ENCODE measurements at places on chromosomes 16 and 17.

DNA sequence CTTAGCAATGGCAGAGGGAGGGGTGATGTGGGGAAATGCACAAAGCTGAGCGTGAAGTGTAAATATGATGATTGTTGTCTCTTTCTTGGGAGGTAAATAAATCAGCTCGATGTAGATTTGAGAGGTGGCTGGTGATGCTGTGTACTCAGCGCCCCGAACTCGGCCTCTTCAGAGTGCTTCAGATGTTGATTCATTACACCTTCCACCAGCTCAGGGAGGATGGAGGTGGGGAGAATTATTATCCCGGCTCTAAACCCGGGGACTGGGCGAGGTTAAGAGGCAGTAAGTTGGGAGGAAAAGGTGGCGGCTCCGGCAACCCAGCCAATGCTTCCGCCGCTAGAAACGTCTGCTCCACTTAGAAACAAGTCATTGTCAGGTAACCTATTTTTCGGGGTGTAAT, 86.5 kb downstream of the RPA1 start:
- no peak for DNase-seq

GRCh38 chr16:12896562-12896961, 4.8 kb upstream of the SHISA9 start:
- DNase-seq = no peak

DNA sequence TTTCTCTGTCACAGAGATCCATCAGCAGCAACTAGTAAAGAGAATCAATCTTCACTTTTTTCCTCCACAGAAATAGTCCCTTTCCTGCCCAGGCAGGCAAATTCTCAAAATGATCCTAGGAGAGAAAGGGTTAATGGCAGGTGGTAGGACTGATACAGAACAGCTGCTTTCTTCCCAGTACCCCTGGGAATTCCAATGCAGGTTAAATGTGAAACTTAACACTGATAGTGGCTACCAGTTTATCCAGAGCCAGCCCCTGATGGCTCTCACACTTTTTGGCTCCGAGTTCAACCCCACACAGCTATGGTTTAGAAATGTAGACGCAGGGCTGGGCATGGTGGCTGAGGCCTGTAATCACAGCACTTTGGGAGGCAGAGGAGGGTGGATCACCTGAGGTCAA, 22.2 kb downstream of the MARVELD3 start:
- DNase-seq = no peak

DNA sequence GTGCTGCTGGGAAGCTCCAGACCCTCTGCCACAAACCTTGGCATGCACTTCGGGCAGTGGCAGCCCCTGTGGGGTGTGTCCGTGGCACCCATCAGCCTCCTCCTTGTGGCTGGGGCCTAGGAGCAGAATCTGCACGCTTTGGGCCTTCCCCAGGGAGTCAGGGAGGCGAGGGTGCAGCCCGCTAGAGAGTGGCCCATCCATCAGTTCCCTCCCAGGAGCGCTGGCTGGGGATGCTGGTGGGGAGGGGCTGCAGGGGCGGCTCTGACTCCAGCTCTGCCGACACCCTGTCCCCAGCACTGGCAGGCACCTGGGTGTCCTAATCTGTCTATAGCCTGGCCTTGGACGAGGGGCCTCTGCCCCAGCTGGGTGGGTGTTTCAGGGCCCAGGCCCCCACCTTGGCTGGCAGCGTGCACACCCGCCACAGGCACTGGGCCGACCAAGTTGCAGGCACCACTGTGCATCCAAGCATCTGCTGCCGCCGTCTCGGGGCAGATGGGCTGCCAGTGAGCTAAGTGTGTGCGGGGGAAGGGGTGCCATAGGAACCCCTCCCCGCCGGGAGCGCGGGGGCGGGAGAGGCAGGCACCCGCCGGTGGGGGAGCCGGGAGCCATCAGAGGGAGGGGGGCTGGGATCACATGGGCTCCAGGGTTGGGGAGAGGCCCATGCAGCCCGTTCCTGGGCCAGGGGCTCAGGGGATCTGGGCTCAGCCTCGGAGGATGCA, 30.2 kb downstream of the ENDOV start:
- DNase-seq = no peak

DNA sequence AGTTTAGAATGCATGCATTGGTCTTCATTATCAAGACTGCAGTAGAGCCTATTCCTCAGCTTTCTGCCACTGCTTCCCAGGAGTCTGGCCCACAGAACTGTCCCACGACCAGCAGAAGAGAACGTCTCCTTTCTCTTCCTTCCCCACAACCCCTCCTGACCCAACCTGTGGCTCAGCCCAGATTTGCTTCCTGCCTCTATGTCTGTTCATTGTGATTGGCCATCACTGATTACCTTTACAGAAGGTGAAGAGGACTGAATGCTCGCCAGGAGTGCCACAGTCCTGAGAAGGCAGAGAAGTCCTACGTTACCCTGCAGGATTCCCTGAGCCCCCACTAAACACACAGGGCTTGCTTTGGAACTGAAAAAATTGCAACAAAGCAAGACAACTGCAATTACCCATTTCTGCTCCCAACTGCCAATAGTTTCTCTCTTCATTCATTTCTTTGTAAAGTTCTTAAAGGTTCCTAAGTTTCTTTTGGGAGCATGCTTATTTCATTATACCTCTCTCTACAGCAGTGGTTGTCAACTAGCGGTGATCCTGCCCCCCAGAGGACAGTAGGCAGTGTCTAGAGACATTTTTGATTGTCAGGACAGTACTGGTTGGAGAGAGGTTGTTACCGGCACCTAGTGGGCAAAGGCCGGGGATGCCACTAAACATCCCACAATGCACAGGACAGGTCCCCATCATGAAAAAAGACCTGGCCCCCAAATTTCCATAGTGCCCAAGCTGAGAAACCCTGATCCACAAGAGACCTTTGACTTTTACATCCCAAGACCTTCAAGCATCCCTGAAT, 4.5 kb upstream of the NAT9 start:
- DNase-seq = peak; percentile 28

GRCh38 chr17:9140550-9141424, 119.5 kb downstream of the NTN1 start:
- DNase-seq = no peak

DNA sequence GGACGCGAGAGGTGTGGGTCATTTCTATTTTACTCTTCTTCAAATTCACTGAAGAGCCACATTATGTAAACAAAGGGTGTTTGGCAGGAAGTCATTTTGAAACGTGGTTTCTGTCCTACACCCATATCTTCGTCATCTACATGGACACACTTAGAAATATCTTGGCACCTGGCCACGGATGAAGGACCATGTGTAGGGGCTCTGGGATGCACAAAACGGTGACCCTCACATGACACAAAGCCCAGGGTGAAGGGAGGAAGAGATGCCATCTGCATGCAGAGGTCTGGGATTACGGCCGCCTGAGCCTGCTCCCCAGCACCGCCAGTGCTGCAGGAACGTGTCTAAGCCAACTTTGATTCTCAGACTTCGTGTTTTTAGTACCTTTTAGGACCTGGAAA, 130.2 kb upstream of the CHMP6 start:
- DNase-seq = no peak

GRCh38 chr17:64428406-64428805, 20.5 kb upstream of the MILR1 start:
- DNase-seq = no peak

GRCh38 chr17:19387921-19388521, 1.0 kb upstream of the MFAP4 start:
- DNase-seq = no peak

- no peak for DNase-seq
These were observed 729 bp downstream of the DDX28 start for GRCh38 chr16:68022278-68022727.

GRCh38 chr17:78532922-78533640, 44.1 kb downstream of the DNAH17 start:
- no peak for DNase-seq

DNA sequence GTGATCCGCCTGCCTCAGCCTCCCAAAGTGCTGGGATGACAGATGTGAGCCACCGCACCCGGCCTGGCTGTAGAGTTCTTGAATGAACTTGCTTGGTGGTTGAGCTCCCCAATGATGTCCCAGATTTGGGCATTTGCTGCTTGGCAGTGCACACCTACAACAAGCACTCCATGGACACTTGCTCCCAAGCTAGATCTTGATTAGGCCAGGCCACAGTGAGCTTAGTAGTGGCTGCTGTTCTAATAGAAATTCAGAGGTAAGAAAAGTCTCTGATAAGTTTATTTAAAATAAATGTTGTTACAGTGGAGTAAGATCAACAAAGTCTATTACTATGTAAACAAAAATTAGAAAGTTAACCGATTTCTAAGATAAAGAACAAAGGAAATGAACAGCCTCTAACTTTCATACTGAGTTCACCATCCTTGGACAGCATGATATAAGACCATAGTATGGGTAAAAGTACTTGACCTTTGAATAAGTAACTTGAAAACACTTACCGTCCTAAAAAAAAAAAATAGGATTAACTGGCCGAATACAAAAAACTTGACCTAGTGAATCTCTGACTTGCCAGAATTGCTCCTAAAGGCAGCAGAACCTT, 951 bp downstream of the TMED6 start:
- no peak for DNase-seq

GRCh38 chr16:634996-635395, 1.1 kb downstream of the METTL26 start:
- no peak for DNase-seq

DNA sequence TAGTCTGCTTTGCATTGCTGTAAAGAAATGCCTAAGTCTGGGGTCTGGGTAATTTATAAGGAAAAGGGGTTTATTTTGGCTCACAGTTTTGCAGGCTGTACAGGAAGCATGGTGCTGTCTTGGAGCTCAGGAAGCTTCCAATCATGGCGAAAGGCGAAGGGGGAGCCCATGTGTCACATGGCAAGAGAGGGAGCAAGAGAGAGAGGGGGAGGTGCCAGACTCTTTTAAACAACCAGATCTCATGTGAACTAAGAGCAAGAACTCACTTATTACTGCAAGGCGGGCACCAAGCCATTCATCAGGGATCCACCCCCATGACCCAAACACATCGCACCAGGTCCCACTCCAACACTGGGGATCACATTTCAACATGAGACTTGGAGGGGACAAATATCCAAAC, 148.2 kb upstream of the HS3ST2 start:
- no peak for DNase-seq

DNA sequence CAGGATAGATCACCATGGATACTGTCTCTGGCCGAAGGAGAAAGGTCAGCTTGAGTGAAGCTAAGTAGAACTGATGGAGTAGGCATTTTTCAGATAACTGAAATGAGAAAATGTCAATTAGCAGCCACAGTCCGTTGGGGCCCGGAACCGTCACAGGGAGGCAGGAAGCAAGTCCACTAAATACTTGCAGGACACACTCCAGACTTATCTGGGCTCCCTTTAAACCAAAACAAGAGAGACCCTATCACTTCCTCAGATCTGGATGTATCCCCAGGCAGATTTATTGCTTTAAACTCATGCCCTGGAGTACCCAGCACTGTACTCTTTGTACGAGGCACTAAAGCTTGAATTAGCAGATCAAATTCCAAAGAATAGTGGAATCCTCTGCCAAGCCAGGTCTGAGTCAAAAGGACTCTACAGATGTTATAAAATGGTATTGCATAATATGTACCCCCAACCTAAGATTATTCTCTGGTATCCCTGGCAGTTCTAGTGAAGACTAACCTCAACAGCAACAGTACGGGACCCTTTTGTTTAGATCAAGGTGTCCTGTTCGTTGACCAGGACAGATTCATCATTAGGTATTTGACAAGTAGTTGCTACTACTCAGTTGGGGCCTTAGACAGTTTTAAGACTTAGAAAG, 8.1 kb downstream of the ZP2 start:
- no peak for DNase-seq

- no peak for DNase-seq
These were observed 36.8 kb downstream of the ADCY7 start for GRCh38 chr16:50303041-50303604.

GRCh38 chr17:75917917-75918445, 13.3 kb upstream of the MRPL38 start:
- DNase-seq = no peak

- DNase-seq = no peak
These were observed 28.9 kb upstream of the GNA13 start for GRCh38 chr17:65085397-65085796.

- DNase-seq = peak; percentile 77
These were observed 2.9 kb downstream of the RNF213 start for GRCh38 chr17:80263253-80264204.

DNA sequence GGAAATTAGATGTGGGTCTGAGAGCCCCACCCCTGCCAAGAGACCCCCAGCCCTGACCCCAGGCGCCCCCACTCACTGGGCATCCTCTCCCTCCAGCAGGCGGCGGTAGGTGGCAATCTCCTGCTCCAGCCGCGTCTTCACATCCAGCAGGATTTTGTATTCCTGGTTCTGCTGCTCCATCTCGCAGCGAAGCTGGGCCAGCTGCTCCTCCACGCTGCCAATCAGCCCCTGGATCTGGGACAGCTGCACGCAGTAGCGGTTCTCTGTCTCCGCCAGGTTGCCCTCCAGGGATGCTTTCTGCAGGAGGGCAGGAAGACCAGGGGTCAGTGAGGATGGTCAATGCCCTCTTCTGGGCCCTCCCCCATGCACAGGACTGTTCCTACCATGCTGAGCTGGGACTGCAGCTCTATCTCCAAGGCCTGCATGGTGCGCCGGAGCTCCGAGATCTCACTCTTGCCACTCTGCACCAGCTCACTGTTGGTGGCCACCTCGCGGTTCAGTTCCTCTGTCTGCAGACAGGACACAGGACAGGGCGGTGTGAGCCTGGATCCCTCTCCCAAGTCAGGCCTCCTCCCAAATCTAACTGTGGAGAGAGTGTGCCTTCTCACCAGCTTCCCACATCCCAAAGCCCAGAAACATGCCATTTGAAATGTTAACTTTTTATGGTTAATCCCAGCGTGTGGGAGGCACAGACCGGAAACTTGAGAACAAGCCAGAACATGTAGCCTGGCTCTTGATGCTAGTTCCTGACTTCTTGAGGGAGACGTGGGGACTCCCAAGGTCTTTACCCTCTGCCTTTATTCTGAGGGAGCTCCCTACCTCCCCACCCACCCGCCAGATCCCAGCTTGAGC, 3.6 kb downstream of the KRT17 start:
- no peak for DNase-seq

GRCh38 chr16:12201216-12201615, 224.7 kb downstream of the SNX29 start:
- DNase-seq = no peak

DNA sequence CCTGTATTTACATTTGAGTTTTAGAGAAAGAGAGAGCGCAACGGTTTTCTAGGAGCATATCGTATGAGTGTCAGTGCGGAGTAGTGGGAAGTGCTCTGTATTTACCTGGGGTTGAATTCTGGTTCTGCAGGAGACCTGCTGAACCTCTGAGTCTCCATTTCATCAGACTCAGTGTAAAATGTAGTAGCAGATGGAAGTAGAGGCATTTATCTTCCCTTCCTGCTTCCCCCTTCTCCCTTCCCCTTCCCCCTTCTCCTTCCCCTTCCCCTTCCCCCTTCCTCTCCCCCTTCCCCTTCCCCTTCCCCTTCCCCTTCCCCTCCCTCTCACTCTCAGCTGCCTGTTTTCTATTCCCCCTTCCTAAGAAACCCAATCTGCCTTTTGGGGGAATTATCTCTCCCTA, 426.9 kb downstream of the NPIPA7 start:
- DNase-seq = no peak

All from effector memory CD8-positive, alpha-beta T cell (primary cell).